ENCODE measurements at places on chromosomes 5 and 9.

GRCh38 chr5:119409235-119409815, 43.0 kb upstream of the HSD17B4 start:
- ATAC-seq: no peak

GRCh38 chr9:37660691-37661090, 9.9 kb downstream of the FRMPD1 start:
- no peak for ATAC-seq

DNA sequence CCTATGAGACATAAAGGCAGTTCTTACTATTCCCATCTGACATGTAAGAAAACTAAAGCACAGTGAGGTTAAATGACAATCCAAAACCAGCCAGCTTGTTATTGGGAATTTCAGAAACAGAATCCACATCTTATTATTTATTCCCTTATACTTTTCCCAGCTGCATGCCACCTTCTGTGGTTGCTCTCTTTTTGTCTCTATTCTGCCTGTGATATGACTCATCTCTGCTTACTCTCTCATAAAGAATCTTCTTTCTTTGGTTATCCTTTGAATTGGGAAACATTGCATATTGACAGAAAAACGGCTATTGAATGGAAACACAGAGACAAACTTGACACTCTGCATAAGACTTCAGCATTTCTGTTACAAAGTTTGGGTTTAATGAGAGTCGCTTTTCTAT, 183.2 kb downstream of the TLR4 start:
- ATAC-seq: no peak

- no peak for ATAC-seq
Measured at GRCh38 chr5:26791021-26791420, 247.4 kb downstream of the CDH9 start.

DNA sequence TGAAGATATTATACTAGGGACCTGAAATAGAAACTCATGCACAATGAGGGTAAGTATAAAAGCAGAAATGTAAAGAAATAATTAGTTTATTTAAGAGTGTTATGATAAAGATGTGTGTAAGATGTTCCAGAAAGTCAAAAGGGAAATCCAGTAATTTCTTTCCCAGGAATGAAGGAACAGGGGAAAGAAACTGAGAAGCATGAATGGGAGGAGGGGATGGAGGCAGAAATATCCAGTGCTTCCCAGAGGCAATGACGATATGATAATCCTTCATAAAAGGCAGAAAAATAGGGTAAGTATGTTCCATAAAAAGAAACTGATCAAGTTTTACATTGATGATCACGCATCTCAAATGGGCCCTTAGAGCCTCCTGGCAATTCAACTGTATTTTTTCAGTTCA, 120.7 kb upstream of the LPAR1 start:
- no peak for ATAC-seq

- ATAC-seq: no peak
Measured at GRCh38 chr9:85744480-85744879, 2.7 kb upstream of the AGTPBP1 start.

DNA sequence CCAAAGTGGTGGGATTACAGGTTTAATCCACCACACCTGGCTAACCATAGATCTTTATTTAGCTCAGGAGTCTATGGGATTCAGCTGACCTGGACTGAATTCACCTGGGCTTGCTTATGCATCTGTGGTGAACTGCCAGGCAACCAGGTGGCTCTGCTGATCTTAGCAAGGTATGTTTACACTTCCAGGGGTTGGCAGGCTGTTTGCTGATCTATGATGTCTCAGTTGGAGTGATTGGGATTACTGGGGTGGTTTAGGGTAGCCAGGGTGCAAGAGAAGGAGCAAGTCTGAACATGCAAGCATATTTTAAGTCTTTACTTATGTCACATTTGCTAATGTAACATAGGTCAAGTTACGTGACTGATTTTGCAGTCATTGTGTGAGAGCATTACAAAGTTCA, 63.6 kb upstream of the JAK2 start:
- ATAC-seq: no peak

- no peak for ATAC-seq
Measured at GRCh38 chr5:131999441-132000240, 11.8 kb downstream of the ACSL6 start.

- ATAC-seq: peak; percentile 28
Measured at GRCh38 chr9:72292874-72293607, 72.0 kb downstream of the ZFAND5 start.

DNA sequence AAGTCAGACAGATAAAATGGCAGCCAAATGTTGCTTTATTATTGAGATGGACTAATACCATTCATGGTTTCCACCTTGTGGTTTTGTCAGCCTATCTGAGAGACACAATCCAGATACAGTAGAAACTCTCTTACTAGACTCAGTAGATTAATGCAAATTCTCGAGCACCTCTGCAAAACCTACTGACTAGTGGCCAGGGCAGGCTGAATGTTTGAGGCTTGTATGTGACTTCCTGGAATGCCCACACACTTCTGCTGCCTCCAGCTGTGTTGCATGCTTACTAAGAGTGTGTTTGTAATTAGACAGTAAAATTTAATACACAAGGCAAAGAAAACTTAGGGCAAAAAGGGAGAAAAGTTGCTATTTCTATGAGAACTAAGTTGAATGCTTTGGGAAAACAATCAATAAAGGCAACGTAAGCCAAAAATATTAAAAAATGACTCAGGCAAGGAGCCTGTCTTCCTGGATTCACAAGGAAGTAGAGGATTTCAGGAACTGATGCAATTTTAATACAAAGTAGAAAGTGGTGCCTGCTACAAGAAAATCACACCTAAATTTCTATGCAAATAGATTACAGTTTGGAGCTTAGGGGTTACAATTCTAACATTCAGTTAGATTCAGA, 30.2 kb upstream of the CCNG1 start:
- ATAC-seq: no peak

DNA sequence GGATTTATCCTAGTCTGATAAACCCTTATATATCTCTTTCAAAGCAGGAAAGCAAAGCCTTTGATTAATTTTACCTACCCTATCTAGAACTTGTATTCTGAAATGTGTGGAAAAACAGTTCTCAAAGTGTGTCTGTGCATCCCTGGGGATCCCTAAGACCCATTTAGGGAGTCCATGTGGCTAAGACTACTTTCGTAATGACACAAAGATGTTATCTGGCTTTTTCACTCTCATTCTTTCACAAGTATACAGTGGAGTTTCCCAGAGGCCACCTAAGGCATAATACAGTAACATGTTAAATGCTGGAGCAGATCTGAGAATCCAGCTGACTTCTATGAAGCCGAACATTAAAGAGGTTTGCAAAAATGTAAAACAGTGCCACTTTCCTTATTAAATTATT, 54.3 kb upstream of the TNFSF15 start:
- ATAC-seq: no peak

- ATAC-seq: no peak
Measured at GRCh38 chr5:65041296-65042158, 272.8 kb downstream of the CWC27 start.

DNA sequence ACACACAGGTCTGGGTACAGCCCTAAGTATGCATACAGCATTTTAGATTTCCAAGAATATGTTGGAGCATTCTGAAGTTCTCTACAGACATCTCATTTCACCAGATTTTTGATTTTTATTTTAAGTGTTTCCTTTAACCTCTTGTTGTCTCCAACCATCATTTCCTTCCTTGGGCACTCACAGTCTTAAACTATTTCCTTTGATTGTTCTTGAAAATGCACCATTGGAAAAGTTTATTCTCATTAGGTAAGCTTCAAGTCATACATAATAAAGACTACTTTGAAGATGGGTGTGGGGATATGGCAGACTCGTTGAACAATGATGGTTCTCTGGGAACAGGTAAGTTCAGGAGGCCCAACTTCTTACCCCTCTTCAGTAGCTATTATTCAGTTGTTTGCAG, 1174.6 kb downstream of the CDH12 start:
- ATAC-seq: no peak

DNA sequence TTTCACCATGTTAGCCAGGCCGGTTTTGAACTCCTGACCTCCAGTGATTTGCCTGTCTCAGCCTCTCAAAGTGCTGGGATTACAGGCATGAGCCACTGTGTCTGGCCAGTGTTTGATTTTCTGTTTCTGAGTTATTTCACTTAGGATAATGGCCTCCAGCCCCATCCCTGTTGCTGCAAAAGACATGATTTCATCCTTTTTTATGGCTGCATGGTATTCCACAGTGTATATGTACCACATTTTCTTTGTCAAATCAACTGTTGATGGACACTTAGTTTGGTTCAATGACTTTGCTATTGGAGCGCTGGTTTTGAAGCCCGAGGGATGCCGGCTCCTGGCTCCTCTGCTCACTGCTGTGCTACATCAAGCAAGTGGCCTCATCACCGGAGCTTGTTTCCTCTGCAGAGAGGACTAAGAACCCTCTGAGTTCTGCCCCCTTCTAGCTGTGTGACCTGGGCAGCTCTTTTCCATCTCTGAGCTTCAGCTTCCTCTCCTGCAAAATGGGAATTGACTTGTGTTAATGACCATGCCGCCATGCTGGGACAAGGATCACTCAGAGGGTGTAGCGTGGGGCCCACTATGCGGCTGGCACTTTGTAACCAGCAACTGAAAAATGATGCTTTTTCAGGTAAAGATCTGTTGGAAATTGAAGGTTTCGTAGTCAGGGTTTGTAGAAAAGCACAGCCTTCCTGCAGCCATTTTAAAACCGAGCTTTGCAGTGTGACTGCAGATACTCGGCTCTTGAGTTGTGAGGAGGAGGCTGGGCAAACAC, 4.6 kb upstream of the NEURL1B start:
- no peak for ATAC-seq

GRCh38 chr5:158383486-158383885, 524.5 kb upstream of the CLINT1 start:
- no peak for ATAC-seq

DNA sequence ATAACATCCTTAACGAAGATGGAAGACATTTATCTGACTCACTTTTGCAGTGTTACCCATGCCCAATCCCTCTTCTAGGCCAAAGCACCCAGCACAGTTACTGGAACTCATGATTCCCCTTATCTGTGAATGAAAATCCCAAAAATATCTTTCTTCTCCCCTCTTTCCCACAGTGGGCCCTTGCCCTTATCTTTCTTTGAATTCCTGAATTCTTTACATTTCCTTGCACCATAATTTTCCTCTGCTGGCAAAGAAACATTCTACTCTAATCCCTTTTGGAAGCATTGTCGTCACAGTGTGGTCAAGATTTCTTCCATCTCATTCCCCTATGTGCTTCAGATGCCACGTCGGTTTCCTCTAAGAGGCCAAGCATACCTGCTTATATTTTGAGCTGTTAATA, 135.9 kb upstream of the LIFR start:
- ATAC-seq: no peak

DNA sequence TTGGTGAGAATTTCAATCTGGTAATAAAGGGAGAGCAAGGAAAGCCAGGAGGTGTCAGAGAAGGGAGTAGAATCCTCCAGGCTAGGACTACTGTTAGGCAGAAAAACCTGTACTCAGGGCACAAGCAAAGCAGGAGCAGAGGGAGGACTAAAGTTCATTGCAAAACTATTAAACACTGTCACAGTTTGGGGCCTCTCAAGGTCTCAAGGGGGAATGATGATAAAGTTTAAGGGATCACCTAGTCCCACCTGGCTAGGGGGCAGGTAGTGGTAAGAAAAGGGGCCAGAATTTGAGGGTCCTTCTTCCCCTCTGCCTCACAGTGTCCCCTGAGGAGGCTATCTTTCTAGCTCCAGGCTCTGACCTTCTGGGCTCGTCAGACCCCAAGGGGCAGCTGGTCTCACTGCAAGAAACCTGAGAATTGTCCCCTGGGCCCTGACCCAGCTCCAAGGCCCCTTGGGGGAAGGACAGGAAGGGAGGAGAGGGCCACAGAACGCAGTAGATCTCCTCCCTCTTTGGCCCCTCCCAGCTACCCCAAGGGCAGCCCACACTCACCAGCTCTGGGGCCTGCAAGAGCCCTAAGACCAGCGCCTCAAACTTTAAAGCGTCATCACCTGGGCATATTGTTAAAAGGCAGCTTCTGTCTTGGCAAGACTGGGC, 974 bp downstream of the CCDC69 start:
- peak; percentile 78 for ATAC-seq

GRCh38 chr5:158544388-158545339, 555.1 kb downstream of the EBF1 start:
- no peak for ATAC-seq

DNA sequence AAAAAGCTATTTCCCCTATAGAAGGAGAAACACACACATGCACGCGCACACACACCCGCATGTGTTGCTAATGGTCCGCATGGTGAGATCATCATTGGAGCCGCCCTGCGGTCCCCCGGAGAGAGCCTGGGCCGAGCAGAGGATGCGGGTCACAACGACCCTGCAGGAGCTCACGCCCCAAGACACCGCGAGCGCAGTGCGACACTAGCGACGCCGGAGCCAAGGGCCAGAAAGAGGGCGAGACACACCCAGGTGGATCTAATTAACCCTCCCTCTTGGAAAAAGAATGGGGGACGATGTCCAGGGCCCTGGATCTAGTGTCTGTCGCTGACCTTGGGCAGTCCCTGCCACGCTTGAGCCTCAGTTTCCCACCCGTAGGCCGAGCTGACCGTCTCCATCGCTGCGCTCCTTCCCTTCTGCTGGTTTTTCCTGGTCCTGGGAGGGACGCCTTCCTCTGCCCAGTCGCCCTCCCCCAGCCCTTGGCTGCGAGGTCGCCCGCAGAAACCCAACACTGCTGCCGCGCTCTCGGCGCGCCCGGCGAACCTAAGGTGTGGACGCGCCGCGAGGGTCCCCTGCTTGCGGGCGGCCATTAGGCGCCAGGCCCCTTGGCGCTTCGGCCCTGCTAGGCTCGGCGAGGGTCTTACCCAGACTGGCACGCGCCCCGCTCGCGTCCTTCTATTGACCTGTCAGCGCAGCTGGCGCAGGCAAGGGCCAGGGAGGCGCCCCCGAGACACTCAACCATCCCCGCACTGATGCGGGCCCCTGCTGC, 47.5 kb upstream of the RNF20 start:
- ATAC-seq: peak; percentile 60

DNA sequence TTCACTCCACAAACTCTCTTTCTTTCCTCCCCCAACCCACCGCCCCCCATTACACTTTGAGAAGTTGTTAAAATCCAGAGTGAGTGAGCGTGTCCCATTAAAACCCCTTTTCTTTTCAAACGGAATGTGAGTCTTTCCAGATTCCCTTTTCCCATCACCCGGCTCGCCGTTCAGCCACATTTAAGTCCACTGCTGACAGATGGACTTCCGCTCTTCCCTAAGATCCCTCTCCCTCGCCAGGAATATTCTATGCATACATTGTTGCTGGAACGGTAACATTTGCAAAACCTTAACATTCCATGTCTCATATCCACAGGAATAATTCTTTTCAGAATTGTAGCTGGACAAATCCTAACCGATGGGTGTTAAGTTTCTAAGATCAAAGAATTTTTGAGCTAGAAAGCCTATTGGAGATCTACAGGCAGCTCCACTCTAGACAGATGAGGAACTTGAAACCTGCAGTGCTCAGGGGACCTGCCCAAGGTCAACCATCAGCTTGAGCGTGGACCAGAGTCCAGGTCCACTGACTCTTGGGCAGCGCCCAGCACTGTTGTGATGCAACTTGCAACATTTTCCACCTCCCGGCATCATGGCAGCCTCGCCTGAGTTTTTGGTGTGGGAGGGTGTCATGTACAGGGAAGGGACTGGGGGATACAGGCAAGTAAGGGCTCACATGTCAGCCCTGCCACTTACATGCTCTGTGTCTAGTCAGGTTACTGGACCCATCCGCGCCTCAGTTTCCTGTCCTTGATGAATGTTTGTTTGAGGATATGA, 500.1 kb downstream of the CCDC171 start:
- no peak for ATAC-seq

GRCh38 chr9:93031629-93032430, 26.7 kb upstream of the SUSD3 start:
- no peak for ATAC-seq

Data from gastroesophageal sphincter (tissue), 4 donors.